OCI-M1 (cell line): ENCODE measurements at places on chromosomes 1 and 21.

DNA sequence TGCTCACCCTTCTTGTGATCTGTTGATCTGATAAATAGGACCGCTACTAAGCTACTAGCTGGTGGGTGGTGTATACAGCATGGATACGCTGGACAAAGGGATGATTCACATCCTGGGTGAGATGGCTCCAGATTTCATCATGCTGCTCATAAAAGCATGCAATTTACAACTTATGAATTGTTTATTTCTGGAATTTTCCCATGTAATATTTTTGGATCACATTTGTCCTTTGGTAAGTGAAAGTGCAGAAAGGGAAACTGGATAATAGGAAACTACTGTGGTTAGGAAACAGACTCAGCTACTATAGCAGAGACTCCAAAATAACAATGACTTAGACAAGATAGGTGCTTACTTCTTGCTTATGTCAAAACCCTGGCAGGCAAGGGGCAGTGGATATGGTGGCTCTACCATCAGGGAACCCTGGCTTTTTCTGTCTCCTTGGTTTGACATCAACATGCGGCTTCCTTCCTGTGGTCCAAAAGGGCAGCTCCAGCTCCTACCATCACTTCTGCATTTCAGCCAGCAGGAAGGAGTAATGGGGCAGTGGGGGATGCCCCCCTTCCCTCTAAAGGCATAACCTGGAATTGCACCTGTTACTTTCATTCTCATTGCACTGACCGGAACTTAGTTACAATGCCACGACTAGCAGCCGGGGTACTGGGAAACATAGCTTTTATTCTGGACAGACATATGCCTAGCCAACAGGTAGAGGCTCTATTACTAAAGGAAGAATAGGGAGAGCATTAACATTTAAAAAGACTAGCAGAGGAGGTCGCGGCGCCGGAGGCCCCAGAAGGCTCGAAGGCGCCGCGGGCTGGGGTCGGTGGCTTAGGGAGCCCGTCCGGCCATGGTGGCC lies 13.8 kb upstream of the AK2 start:
- peak; percentile 35 for DNase-seq

DNA sequence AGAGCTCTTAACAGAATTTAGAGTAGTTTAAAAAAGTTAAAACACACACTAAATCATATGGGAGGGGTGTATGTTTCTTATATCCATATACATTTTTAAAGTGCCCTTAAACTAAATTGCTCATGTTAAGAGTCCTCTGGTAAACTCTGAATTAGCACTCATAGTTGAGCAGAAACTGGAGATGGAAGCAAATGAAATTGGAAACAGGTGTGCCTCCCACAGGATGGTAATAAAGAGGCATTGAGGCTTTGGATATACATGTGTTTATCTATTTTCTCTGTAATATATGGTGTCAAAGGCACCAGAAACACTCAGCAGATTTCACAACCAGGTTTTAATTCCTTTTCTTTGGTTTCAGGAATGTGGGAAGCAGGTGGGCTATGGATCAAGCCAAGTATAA lies 188.6 kb downstream of the HS2ST1 start:
- DNase-seq, result no peak

DNA sequence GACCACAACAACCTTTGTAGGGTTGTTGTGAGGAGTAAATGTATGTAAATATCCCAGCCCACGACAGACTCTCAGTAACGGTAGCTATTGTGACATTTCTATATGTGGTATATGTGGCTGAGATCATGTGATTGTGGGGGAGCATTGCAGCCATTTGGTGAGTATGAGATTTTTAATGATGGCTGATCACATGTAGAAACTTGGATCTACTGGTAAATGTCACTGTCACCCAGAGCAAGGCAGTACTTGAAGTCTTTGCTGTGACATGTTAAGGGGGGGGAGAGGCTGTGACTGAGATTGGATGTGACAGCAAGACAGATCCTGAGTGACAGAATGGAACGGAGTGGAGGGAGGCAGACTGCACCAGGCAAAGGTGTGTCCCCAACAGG lies 23.9 kb upstream of the MEF2D start:
- no peak for DNase-seq

DNA sequence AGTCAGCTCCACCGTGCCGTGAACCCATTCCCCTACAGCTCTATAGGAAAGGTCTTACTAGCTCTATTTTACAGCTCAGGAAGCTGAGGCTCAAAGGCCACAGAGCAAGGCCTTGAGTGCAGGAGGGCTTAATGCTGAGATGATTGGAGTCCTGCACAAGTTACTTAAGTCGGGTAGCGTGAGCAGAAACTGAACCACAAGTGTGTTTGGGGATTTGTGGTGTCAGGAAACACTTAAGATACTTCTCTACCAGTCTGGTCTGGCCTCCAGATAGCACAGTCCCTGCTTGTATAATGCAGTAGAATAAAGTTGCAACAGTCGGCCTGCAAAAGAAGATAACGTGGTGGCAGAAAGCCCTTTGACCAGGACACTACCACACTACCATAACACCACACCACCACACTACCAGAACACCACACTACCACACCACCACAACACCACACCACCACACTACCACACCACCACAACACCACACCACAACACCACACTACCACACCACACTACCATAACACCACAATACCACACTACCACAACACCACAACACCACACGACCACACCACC lies 118.1 kb downstream of the SPSB1 start:
- DNase-seq, result peak; percentile 94

- DNase-seq, result peak; percentile 94
Measured at GRCh38 chr1:237736372-237737029, 154.2 kb downstream of the ZP4 start.

- DNase-seq, result no peak
Measured at GRCh38 chr1:11158720-11159321, 30.3 kb upstream of the ANGPTL7 start.

GRCh38 chr1:206672844-206673758 lies 11.6 kb upstream of the MAPKAPK2 start:
- peak; percentile 96 for DNase-seq

DNA sequence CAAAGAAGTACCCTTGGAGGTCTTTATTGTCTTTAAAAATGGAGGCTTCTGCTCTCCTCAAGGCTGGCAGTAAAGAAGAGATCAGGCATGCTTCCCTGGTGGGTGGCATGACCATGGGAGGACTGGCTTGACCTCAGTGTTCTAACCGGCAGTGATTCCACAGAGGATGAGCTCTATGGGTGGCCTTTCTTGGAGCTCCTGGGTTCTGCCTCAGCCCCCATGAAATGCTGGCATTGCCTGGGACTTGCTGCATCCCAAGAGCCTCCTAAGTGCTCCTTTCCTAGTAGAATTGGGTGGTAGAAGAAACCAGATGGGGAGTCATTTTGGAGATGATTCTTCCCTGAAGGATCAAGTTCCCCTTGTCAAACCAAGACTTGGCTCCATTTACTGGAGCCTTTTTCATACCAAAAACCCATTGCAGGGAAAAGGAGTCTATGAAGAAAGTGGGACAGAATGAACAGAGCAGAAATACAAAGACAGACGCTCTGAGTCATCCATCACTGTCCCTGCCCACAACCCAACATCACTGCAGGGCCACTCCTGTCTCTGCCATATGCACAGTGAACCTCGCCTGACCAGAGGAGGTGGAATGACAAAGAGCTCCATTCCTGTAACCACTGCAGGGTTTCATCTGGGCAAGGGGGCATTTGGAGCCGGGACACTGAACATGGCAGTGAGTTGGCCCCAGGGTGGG lies 42.4 kb downstream of the RIMS3 start:
- no peak for DNase-seq

DNA sequence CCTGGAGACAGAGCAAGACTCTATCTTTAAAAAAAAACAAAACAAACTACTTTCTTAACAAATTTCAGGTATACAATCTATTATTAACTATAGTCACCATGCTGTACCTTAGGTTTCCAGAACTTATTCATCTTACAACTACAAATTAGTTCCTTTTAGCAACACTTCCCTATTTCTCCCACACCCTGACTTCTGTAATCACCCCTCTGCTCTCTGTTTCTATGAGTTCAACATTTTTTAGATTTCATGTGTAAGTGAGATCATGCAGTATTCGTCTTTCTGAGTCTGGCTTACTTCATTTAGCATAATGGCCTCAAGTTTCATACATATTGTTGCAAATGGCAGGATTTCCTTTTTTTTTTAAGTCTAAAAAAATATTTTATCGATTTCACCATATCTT lies 77.9 kb upstream of the LPGAT1 start:
- peak; percentile 50 for DNase-seq

GRCh38 chr1:205098242-205098641 lies 14.0 kb upstream of the TMEM81 start:
- no peak for DNase-seq

- no peak for DNase-seq
Measured at GRCh38 chr1:234925440-234926263, 203.0 kb downstream of the TOMM20 start.

- DNase-seq, result peak; percentile 34
Measured at GRCh38 chr1:58782178-58783089, 1.4 kb downstream of the JUN start.

GRCh38 chr1:222454186-222454585 lies 93.7 kb downstream of the HHIPL2 start:
- DNase-seq, result no peak

DNA sequence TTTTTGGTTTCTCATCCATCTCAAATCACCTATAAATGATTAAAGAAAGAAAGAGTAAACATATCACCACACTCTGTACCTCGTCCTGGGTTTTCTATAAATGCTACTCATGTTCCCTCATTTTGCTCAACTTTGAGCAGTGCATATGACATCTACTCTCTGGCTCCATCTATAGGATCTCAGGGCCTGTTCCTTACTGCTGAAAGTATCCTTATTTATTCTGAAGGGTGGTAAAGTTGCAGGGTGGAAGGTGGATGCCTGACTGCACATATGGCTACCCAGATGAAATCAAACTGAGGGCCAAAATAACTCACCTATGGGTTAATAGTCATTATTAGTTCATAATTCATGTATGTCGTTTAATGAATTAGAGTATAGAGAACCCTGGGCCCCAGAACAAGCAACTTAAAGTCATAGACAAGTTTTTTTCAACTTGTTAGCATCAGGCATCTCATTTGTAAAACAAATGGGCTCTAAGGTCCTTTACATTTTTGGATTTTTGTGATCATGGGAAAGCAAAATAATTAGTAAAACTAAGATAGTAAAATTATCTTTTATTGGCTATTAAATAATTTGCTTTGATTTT lies 46.5 kb downstream of the NCF2 start:
- peak; percentile 72 for DNase-seq

GRCh38 chr1:42158189-42158588 lies 5.0 kb downstream of the GUCA2B start:
- no peak for DNase-seq

DNA sequence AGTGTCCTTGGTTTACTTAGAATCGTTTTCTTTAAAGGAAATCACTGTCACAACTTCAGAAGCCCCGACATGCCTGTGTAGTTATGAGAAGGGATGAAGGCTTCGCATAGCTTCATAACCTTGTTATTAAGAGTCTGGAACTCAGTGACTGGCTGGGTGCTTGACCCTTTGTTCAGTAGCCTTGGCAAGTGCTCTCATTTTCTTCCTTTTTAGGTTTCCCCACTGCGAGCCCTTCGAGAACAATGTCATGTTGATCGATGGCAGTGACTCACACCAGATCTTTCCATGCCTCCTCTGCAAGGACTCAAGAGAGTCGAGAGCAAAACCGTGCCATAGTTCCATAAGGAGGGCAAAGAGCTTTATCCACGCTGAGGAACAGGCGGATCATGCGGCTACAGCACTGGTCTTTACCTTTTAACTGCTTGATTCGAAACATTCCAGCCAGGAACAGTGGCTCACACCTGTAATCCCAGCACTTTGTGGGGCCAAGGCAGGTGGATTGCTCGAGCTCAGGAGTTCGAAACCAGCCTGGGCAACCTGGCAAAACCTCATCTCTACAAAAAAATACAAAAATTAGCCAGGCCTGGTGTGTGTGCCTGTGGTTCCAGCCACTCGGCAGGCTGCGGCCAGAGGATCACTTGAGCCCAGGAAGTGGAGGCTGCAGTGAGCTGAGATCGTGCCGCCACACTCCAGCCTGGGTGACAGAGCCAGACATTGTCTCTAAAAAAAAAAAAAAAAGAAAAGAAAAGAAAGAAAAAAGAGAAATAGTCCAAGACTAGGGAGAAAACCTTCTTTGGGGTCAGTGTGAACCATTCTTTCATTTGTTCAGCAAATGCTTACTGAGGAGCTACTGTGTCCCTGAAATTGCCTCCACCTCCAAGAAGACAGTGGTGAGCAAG lies 95.4 kb upstream of the ERRFI1 start:
- no peak for DNase-seq

DNA sequence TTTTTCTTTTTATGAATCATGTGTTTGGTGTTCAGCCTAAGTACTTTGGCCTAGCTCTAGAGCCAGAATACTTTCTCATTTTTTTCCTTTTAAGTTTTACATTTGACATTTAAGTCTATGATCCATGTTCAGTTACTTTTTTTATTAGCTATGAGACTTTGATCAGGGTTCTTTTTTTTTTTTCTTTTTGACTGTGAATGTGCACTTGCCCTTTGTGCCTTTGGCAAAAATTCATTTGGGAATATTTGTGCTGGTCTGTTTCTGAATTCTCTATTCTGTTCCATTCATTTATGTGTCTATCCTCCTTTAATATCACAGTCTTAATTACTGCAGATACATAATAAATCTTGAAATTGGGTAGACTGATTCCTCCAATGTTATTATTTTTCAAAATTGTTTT lies 93.8 kb downstream of the MAP3K21 start:
- DNase-seq, result no peak

GRCh38 chr21:19468991-19469715 lies 1065.6 kb upstream of the TMPRSS15 start:
- no peak for DNase-seq

DNA sequence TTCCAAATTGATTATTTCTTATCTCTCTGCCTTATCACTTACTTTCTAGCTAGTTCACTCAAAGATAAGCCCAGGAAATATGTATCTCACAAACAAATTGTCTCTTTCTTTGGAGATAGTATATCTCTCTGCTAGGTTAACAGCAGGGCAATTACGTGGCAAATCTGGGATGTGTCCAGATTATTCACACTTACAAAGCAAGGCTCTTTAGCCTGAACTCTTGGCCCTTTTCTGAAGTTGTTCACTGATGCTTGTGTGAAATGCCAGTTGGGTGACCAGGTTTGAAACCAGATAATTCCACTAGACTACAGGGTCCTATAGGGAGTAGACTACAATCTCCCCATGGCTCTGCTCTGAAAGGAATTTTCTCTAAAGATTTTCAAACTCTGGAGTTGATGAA lies 30.8 kb upstream of the FAM78B start:
- DNase-seq, result no peak

GRCh38 chr1:174017231-174017970 lies 4.8 kb downstream of the RC3H1 start:
- no peak for DNase-seq
